ENCODE measurements at places on chromosomes 2 and 18.

DNA sequence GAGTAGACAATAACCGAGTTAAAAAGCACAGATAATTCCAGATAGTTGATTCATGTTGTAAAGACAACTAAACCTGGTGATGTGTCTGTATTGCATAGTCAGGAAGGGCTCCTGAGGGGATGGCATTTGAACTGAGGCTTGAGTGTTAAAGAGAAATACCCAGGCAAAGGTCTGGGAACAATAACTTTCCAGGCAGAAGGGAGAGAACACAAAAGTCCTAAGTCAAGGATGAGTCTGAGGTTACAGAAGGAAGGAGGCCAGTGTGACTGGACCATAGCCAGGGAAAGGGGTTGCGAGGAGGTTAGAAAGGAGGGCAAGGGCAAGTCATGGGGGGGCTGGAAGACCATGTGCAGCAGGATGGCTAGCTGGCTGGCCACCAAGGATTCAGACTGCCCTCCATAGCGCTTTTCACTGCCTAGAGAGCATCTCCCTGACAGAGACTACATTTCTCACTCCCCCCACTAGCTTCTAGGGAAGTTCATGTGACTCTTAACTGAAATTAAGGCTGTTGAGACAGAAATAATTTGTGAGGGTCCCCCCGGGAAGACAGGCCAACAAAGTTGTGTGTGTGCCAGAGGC lies 135.5 kb upstream of the CREB1 start:
- H3K27me3 ChIP-seq, result no peaks in the 10 kb centered on the region
- H3K36me3 ChIP-seq, result no peaks in the 10 kb centered on the region
- no peak for DNase-seq
- no peak overlapping the region for H3K4me3 ChIP-seq
- H3K4me1 ChIP-seq, result no peaks in the 10 kb centered on the region
- H3K27ac ChIP-seq, result no peak overlapping the region

DNA sequence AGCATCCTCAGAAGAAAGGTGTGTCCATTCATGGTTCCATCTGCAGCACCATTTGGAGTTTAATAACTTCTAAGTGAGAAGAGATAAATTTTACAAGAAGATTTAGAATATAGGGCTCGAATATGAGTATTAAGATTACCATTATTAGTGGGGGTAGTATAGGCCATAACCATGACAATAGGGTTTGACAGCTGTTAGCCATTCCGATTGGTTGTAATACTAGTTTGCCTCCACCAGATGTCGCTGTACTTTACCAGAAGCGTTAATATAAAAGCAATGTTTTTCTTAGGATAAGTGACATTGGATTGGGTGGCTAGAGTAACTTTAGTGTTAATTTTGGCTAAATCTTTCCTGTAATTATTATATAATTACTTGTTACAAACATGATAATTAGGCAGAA lies 107.5 kb upstream of the SRD5A2 start:
- H3K4me3 ChIP-seq, result no peak overlapping the region
- no peak overlapping the region for H3K27ac ChIP-seq
- H3K27me3 ChIP-seq, result no peaks in the 10 kb centered on the region
- H3K36me3 ChIP-seq, result no peaks in the 10 kb centered on the region

GRCh38 chr2:46858702-46859090 lies 56.9 kb downstream of the MCFD2 start:
- H3K27ac ChIP-seq, result no peak overlapping the region
- H3K36me3 ChIP-seq, result no peaks in the 10 kb centered on the region
- no peaks in the 10 kb centered on the region for H3K4me1 ChIP-seq
- DNase-seq, result no peak
- no peak overlapping the region for H3K4me3 ChIP-seq

- no peaks in the 10 kb centered on the region for H3K36me3 ChIP-seq
- H3K27me3 ChIP-seq, result no peaks in the 10 kb centered on the region
- H3K4me1 ChIP-seq, result peaks cover 16% of the 10 kb centered on the region
- DNase-seq, result no peak
- H3K27ac ChIP-seq, result no peak overlapping the region
Observed at GRCh38 chr18:58499527-58500221, 129.2 kb downstream of the ALPK2 start.

DNA sequence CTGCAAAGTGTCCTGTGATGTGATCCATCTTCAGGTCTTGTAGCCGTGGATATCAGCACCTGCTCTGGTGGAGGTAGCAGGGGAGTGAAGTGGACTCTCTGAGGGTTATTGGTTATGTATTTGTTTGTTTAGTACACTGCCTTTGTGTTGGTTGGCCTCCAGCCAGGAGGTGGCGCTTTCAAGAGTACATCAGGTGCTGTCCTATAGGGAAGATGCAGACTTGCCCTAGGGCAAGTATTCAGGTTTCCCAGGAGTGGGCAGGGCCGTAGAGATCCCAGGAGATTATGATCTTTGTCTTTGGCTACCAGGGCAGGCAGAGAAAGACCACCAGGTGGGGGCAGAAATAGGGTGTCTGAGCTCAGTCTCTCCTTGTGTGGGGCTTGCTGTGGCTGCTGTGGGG lies 411.8 kb downstream of the SOX11 start:
- H3K27ac ChIP-seq, result no peak overlapping the region
- no peaks in the 10 kb centered on the region for H3K36me3 ChIP-seq
- no peak for DNase-seq
- no peak overlapping the region for H3K4me3 ChIP-seq
- no peaks in the 10 kb centered on the region for H3K4me1 ChIP-seq
- H3K27me3 ChIP-seq, result no peaks in the 10 kb centered on the region

DNA sequence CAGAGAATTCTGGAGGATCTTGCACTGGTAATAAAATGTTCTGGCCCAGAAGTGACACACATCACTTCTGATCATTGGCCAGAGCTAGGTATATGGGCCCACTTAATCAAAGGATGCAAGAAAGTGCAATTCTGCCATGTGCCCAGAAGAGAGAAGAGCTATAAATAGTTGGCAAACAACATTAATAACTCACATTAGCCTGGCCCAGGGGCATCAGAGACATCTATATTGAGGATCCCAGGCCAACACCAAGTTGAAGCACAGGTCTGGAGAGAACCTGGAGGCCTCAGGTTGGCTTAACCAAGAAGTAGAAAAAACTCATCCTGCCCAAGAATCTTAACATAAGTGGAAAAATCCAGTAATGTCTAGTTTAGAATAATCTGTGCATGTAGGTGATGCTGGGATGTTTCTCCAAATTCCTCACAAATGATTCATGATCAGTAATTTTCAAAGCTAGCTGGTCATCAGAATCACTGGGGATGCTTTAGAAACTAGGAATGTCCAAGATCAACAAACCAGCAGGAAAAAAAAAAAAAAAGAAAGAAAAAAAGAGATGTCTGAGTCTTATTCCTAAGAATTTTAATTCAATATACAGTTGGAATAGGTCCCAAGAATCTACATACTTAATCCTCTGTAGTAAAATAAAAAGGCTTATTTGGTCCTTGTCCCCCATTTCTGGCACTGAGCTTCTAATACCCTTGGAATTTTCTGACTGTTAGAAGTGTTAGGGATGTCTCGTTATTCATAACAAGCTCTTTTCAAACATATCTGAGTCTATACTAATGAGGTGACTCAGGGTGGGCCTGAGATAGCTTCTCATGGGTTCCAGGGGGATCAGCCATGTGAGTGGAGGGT lies 35.0 kb upstream of the EVA1A start:
- DNase-seq, result no peak
- no peaks in the 10 kb centered on the region for H3K27me3 ChIP-seq
- no peaks in the 10 kb centered on the region for H3K36me3 ChIP-seq
- no peak overlapping the region for H3K27ac ChIP-seq
- no peak overlapping the region for H3K4me3 ChIP-seq

GRCh38 chr2:144922519-144922918 lies 402.6 kb upstream of the ZEB2 start:
- H3K36me3 ChIP-seq, result no peaks in the 10 kb centered on the region
- H3K4me3 ChIP-seq, result no peak overlapping the region
- no peaks in the 10 kb centered on the region for H3K4me1 ChIP-seq
- DNase-seq, result no peak
- H3K27ac ChIP-seq, result no peak overlapping the region

DNA sequence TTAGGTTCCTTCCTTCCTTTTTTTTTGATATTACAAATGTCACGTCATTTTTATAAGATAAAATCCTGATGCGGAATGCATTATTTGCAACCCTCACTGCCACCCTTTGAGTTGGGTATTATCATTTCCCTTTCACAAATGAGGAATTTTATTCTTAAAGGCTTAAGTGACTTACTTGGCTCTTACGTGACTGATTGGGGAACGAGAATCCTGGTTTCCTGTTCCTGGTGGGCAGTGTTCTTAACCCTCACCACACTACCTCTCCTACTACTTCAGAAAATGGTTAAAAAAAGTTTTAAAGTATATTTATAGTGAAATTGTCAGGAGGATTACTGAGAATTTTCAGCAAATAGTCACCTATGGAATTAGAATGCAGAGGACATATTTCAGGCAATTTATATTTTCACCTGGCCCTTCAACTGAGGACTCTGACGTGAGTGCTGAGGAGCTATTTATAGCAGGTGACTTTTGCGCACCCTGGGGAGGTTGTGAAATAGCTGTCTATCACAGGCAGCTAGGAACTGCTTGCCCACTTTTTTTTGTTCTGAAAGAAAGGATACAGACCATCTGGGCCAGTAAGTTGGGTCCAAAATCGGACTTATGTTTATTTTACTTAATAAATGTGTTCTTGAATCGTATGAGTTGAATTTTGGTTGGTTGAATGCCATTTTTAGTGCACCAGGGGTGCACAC lies 18.7 kb upstream of the RASGRP3 start:
- H3K27ac ChIP-seq, result no peak overlapping the region
- H3K4me1 ChIP-seq, result no peaks in the 10 kb centered on the region
- DNase-seq, result no peak
- H3K4me3 ChIP-seq, result no peak overlapping the region

GRCh38 chr2:108535357-108535631 lies 1.0 kb downstream of the LIMS1 start:
- H3K4me3 ChIP-seq, result peak overlapping the region; percentile 97
- H3K4me1 ChIP-seq, result peaks cover 8% of the 10 kb centered on the region
- H3K36me3 ChIP-seq, result no peaks in the 10 kb centered on the region
- H3K27ac ChIP-seq, result peak overlapping the region; percentile 63
- DNase-seq, result no peak

- H3K4me1 ChIP-seq, result no peaks in the 10 kb centered on the region
- H3K27ac ChIP-seq, result no peak overlapping the region
- H3K27me3 ChIP-seq, result no peaks in the 10 kb centered on the region
- H3K4me3 ChIP-seq, result no peak overlapping the region
- no peak for DNase-seq
Observed at GRCh38 chr2:191701029-191701428, 23.1 kb downstream of the NABP1 start.

DNA sequence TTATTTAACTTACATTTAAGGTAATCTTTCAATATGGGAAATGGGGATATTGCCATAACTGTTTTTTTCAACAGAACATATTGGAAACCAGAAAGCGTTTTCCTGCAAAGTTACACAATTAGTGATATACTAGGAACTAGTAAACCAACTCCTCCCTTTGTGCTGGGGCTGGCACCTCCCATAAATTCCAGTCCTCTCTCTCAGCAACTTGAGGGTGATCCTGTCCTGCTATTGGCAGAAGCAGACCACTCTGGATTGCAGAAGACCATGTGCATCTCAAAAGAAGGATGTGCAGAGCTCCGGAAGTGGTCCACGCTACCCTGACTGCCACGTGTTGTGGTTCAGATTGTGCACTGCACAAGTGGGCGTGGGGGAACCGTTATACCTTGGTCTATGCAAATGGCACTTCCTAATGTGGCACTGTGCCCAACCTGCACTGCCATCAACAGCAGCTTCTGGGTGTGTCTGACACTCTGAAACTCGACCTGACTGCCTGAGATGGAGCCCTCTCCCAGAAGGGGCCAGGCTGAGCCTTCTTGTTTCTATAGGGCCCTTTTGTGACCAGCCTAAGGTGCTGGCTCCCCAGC lies 219.2 kb downstream of the ZNF516 start:
- peak; percentile 78 for DNase-seq
- H3K36me3 ChIP-seq, result no peaks in the 10 kb centered on the region
- no peak overlapping the region for H3K4me3 ChIP-seq
- no peak overlapping the region for H3K27ac ChIP-seq
- no peaks in the 10 kb centered on the region for H3K27me3 ChIP-seq

DNA sequence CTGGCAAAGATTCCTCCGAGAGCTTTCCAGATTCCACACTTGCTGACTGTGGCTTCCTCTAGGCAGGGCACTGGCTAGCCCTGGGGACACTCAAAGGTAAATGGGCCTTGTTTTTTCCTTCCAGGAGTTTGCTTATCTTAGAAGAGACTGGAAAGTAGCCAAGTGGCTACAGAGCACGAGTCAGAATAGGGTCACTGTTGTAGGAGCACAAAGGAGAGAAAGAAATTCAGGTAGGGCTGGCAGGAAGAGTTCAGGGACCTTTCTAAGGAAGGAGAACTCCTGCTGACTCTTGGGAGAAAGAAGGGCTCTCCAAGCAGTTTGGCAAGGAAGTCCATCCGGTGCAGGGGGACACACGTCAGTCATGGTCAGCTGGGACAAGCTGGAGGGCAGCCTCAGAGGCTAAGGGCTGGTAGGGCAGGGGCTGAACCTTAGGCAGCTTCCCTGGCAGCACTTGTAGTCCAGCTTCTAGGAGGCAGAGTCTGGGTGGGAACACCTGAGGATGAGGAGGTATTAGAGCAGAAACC lies 39.5 kb downstream of the NIFK start:
- DNase-seq, result no peak
- no peaks in the 10 kb centered on the region for H3K36me3 ChIP-seq
- no peaks in the 10 kb centered on the region for H3K4me1 ChIP-seq
- no peak overlapping the region for H3K27ac ChIP-seq
- H3K4me3 ChIP-seq, result no peak overlapping the region
- H3K27me3 ChIP-seq, result no peaks in the 10 kb centered on the region

GRCh38 chr2:133072837-133073694 lies 403.1 kb upstream of the LYPD1 start:
- DNase-seq, result no peak
- H3K27ac ChIP-seq, result no peak overlapping the region
- no peak overlapping the region for H3K4me3 ChIP-seq
- no peaks in the 10 kb centered on the region for H3K36me3 ChIP-seq
- no peaks in the 10 kb centered on the region for H3K27me3 ChIP-seq

DNA sequence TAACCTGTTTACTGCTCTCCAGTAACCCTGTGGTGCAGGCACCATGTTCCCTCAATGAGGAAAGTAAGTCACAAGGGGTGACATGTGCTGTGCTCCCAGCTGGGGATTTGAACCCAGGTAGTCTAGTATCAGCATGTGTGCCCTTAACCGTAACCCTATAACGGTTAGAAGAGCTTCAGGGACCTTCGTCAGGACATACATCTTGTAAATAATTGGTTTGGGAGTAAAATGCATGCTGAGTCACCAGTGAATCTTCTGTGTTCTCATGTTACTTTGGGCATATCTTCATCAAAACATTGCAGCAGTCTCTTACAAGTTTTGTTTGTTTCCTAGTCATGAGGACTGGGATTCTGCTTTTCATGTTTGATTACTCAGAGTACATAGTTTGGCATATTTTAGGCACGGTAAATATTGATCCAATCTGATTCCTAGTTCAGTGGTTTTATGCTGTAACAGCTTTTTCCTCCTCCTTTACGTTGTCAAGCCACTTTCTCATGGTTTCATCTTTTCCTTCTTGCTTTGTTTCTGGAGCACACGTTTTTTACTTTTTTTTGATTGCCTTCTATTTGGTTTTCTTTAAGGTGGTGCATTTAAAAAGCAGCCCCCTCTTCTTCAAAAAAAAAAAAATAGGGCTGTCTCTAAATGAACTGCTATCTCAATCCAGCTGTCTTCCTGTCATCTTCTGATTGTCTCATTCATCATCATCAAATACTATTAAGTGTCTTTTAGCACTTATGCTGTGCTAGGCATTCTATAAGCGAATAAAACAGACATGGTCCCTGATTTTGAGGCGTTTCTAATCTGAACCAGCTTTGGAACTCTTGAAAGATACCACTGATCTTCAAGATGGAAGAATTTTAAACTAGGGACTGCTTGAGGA lies 50.4 kb downstream of the CLIP4 start:
- H3K27ac ChIP-seq, result no peak overlapping the region
- H3K4me1 ChIP-seq, result peaks cover 22% of the 10 kb centered on the region
- no peaks in the 10 kb centered on the region for H3K27me3 ChIP-seq

Data from MM.1S (cell line).